ENCODE measurements at places on chromosomes 7 and 10.

DNA sequence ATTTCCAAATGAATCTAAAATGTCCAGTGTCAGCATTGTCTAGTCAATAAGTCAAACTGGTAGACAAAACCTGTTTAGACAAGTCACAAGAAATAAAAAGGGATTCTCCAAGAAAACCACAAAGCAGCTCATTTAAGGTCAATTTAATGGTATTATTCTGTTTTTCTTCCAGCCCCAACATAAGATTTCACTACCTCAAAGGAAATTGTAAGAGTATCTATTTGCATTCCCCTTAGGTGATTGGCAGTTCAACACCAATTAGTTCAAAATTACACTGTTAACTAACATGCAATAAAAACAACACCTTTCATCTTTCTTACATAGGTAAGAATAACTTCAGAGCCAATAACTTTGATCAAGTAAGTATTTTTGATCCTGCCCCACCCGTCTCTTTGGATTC is 106.3 kb downstream of the RNF32 start:
- DNase-seq = no peak

DNA sequence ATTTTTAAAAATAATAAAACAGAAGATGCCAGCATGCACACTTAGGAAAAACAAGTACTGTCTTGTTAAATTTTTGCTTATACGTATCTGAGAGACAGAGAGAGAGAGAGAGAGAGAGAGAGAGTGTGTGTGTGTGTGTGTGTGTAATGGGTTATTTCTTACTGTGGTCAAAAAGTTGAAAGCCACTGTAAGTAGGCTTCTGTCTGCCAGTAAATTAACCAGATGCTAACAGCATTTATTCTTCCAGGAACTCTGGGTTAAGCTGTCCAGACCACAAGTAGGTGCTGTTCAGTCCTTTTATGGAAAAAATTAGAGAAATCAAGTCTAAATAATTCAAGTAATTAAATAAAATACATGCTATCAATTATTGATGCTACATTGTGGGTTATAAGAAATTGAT is 39.7 kb downstream of the RNF32 start:
- no peak for DNase-seq

DNA sequence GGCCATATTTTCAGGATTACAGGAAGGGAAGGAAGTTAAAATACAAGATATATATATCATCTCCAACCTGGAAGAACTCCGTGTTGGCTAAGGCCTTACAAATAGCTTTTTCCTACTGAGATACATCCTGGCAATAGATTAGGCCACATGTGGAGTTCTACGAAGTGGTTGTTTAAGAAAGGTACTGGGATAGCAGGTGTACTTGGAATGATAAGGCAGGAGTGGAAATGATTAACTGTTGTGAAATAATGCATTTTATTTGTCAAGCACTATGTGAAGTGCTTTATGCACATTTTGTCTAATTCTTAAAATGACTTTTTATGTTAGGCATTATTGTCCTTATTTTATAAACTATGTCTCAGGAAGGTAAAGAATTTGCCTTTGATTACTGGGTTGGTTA is 18.9 kb upstream of the SMIM30 start:
- DNase-seq = no peak

GRCh38 chr10:5453749-5454489 is 41.6 kb downstream of the NET1 start:
- no peak for DNase-seq

- DNase-seq = no peak
Observed at GRCh38 chr10:70162892-70163201, 7.5 kb downstream of the SAR1A start.

DNA sequence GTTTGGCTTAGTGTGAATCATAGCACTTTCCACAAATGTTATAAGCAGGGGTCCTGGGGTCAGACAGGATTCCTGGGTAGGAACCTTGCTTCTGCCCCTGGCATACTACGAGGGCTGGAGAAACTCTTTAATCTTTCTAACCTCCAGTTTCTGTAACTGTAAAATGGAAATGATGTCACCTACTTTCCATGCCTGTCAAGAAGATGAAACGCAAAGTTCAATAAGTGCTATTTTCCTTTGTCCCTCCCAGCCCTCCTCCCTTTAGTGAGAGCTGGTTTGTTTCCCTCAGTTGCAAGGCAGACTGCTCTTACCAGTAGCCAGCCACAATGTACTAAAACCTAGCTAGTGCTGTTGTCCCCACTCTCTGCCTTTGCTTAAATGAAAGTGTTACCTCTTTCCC is 117.1 kb upstream of the HPS1 start:
- no peak for DNase-seq

DNA sequence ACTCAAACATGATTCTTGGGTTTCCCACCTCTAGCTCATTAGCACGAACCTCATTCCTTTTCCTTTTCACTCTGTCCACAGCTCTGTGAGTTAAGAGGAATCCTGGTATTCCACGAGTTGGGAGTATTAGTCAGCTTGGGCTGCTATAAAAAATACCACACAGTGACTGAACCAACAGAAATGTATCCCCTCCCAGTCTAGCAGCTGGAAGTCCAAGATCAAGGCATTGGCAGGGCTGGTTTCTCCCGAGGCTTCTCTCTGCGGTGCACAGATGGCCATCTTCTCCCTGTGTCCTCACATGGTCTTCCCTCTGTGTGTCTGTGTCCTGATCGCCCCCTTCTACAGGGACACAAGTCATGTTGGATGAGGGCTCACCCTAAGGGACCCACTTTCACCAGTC is 261.6 kb downstream of the TNS3 start:
- DNase-seq = no peak

DNA sequence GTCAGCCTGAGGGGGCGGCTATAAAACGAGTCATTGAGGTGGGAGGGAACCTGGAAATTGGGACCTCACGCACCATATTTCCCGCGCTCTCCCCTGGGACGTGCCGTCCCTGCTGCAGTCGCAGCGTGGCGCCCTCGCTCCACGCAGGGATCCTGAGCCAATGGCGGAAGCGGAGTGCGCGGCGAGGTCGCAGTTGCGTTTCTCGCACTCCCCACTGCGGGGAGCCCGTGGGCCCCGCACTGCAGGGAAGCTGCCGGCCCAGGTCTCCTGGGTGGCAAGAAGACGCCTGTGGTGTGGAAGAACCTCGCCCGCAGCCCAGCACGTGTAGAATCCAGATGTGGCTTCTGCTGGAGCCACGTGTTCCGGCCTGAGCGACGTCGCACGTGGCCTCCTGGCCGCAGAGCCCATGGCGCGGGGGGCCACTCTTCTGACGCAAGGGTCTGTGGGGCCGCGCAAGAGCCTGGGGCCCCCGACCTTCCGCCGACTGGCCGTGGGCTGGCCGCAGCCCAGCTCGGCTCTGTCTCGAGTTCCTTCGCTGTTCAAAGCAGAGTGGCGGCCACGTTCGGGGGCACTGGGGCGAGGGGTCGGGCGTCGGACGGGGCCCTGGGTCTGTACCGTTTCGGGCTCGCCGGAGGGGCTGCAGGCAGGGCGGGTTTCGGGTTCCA is 26.4 kb downstream of the HIF1AN start:
- peak; percentile 54 for DNase-seq

DNA sequence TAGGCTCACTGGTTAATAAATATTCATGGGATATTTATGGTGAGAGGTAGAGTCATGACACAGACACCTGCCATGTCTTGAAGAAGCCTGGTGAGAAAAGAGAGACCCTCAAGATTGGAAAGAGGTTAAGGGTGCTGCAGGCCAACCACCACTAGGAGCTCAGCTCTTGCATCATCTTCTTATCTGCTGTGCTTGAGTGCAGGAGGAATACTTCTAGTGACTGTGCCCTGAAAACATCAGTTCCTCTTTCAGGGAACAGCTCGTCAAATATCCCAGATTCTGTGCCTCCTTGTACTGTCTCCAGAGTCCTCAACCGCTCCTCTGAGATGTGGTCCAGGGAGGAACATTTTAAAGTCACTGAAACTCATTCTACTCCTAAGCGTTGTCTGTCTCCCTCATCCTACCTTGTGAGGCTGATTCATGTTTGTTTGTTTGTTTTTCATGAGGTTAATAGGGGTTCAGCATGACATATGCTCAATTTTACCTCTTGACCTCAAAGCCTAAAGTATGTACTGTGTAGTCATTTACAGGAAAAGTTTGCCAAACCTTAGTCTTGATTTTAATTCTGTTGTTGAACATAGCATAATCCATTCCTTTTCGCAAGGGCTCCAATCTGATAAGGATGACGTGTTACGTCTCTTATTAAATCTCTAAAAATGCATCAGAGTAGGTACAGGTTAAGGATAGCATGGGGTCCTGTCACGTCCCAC is 293.1 kb downstream of the C7orf25 start:
- no peak for DNase-seq

DNA sequence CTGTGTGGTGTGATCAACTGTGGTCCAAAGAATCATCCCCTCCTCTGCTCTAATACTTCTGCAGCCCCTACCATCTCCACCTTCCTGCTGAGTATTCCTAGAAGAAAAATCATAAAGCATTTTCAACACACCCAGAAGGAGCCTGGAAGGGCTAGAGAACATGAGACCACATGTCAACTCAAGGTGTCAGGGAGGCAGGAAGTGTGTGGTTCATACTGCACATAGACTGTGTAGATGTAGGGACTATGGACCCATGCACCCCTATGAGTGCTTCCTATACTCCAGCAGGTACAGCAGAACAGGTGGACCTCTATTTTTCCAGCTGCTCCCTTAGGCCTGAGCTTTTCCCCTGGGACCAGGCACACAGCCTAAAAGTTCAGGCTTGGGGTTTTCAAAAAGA is 2.6 kb upstream of the ZNF746 start:
- DNase-seq = no peak

DNA sequence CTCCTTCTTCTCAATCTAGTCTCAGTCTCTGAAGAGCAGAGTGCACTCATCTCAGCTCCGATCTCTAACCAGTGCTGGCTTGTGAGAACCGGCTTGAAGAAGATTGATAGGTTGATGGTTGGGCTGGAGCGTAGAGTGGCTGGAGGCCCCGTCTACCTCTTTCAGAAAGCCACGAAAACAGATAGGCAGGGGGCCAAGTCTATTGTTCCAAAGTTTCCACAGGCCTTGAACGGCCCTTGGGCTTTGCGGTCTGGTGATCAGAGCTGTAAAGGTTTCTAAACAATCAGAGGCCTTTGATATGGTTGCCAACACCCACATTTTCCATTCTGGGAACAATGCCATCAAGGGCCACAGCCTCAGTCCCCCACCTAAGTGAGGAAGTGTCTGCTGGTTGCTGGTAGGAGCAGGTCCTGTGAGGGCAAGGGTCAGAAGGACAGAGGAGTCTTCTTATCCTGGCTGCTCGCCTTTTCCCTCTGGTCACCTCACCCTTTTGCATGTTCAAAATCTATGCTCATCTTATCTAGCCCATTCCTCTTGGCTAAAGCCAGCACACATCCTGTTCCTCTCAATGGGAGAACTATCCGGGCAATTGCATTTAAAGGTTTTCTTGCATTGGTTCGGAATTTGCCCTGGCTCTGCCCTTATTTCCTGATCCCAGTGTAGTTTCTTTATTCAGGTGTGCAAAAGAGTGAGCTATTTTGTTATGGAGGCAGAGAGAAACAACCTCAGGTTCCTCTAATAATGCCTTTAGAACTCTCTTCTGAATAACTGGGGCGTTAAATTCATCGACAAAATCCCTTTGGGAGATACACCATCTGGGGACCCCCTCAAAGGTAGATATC is 70.3 kb upstream of the KMT2E start:
- DNase-seq = peak; percentile 55

GRCh38 chr7:93232673-93233018 is 480 bp downstream of the VPS50 start:
- no peak for DNase-seq

GRCh38 chr10:126208726-126209302 is 179.5 kb downstream of the ADAM12 start:
- no peak for DNase-seq

GRCh38 chr10:132904181-132904813 is 38.1 kb downstream of the CFAP46 start:
- no peak for DNase-seq

DNA sequence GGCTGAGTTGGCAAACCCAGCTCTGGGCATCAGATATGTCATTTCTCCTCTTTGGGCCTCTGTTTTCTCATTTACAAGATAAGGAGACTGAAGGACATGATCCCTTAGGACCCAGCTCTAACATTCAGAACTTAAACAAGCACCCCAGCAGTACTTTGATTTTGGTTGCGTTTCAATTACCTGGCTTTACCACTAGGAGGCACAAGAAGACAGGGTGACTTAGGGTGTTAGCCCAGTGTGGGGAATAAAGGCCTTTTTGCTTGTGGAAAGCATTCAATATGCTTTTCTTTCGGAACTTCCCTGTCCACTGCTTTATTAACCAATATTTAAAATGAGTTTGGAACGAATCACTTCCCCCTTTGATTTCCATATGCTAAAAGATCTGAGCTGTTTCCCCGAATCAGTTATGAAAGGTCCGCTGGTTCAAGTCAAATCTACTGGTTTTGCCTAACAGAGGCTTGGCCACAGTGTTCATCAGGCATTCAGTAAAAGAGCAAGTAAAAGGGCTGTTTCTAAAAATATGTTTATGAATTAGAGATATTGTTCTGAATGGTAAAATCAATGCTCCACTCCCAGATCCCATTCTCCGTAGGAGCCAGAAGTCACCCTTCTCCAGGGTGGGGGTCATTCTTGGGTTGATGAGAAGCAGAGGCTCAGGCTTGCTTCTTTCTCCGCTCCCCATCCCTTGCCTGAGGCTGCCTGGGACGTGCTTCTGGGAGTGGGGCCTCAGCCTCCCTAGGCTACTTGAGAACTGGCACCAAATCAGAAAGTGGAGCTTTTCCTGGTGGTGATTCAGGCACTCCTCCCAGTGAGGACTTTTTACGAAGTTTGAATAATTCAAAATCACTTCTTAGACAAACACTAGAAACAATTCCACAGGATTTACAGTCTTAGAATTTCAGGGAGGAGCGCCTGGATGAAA is 105.5 kb downstream of the MYOF start:
- DNase-seq = no peak

DNA sequence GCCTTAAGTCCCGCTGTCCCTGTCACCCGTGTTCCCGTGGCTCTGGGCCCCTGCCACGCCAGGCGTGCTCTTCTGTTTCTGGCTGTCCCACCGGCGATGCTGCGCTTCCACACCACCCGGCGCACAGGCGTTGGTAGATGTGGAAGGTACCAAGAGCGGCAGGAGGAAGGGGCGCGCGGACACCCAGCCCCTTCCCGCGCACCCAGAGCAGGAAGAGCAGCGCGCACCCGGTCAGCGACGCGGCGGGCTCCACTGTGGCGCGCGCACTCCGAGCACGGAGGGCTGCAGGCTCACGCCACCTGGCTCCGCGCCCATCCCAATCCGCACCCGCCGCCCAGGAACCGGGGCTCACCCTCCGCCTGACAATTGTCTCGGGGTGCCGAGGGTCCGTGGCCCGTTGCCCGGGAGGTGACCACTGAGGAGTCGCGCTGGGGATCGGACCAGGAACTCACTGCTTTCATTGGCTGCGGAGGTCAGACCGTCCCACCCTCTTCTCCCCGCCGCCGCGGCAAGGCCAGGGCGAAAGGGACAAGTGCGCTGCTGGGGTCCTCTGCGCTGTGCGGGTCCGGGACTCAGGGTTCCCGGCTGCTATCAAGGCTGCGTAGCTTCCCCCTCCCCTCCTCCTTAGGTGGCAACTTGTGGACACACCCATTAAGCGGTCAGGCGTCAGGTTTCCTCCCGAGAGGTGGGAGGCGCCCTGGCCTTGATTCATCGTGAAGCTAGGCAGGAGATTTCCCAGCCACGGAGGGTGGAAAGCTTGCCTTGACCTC is 121.6 kb upstream of the ZNF92 start:
- no peak for DNase-seq

GRCh38 chr10:79028056-79028430 is 40.7 kb upstream of the ZMIZ1 start:
- no peak for DNase-seq

Data from activated T-helper 1 cell treated with anti-CD3 and anti-CD28 coated beads, Interleukin-2, amount 50 U/mL, for 16 hours (primary cell).